ENCODE measurements at places on chromosomes 1 and 21.

DNA sequence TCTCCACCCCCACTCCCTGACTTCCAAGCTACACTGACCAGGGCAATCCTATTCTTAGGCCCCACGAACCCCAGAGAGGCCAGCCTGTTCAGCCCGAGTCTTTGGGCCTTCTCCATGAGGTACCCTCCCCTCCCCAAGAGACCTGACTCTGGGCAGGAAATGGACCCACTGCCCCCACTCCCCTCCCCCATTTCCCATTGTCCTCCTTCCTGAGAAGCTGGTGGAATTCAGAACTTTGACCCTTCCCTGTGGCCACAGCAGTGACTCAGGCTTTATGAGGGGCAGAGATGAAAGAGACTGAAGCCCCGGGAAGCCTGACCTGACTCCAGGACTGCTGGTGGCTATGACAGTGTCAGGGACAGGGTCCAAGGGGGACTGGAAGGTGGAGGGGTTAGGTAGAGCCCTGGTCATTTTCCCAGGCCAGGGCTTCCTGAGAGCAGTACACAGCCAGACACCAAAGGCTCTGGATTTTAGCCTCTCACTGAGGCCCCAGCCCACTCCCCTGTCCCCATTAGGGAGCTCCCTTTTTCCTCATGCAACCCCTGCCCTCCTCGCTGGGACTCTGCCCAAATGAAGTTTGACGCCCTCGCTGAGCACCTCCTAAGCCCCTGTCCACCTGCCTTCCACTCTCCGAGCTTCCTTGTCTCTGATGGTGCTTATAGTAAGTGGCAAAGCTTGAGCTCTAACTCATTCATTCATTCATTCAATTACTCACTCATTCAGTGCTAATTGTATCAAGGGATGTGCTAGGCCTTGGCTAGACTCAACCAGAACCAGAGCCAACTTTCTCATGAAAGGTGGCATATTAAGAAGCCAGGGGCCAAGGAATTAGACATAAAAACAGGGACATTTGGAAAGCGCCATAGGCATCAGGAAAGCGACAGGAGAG lies 3.0 kb downstream of the CRYBG2 start:
- no peak for DNase-seq

DNA sequence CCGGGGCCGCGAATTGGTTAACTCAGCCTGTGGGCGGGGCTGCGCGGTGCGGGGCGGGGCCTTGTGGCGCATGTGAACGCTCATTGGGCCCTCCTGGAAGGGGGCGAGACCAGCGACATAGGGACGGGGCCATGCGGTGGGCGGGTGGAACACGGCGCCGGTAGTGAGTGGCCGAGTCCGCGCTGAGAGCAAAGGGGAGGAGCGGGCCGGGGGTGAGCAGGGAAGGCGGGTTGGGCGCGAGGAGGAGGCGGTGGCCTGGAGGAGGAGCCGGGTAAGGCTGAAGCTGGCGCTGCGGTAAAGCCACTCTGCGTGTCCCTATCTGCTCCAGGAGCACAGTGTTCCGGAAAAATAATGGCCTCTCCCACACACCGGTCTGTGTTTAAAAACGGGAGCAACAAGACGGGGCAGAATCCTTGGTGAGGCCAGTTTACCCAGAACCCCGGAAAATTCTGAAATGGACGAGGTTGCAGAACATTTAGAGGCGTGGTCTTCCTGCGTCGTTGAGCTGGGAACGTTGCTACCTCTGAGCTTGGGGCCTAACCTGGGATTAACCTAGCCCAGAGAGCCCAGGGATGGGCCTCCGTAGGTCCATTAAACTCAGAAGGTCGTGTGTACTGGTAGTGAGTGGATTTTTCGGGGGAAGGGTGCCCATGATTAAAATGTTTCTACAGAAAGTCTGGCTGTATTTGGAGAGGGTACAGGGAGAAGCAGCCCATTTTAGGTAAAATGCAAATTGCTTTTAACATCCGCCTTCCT lies 532 bp upstream of the CTNNBIP1 start:
- peak; percentile 100 for DNase-seq

- DNase-seq: no peak
Observed at GRCh38 chr1:172845865-172846264, 187.0 kb downstream of the FASLG start.

DNA sequence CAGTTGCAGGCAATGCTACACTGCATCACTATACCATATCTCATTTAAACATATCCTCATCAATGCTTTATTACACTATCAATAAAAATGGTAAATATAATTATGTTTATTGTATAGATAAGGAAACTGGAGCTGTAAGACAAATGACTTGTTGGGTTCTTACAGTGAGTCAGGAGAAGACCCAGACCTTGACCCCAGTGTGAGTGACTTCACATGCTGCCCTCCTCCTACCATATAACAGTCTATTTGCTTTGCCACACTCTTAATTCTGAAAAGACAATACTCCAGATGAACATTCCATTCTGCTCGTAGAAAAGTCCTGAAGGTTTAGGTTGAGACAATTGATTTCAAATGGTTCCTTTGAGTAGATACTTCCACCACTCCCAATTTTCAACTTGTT lies 550.5 kb downstream of the PLPP3 start:
- DNase-seq: no peak

DNA sequence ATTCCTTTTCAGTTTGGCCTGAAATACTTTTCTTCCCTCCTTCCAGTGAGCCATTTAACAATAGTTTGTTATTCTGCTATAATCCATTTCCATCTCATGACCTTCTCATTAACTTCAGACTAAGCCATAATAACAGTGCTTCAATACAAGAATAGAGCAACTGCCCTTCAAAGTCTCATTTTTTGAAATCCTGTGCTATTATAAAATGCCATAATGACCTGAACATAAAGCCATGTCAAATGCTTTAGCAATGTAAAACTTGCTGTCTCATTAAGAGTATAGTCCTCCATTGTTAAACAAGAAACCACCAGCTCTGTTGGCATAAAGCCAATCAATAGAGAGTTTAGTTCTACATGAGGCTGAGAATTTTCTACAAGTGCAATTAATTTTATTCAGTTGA lies 9.6 kb upstream of the PIGK start:
- DNase-seq: no peak

DNA sequence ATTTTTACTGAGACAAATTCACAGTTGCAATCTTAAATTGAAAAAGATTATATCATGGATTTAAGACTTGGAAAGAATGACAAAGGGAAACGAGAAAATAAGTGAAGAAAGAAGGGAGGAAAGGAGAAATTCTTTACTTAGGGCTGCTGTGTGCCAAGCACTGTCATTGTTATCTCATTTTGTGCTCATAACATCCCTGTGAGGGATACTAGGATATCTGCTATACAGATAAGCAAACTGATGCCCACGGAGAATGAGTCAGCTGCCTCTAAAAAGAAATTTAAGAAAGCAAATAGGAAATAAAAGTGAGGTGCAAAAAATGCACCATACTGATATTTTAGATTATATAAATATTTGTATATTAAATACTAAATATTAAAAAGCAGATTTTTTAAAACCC lies 183.6 kb upstream of the NR5A2 start:
- DNase-seq: no peak

DNA sequence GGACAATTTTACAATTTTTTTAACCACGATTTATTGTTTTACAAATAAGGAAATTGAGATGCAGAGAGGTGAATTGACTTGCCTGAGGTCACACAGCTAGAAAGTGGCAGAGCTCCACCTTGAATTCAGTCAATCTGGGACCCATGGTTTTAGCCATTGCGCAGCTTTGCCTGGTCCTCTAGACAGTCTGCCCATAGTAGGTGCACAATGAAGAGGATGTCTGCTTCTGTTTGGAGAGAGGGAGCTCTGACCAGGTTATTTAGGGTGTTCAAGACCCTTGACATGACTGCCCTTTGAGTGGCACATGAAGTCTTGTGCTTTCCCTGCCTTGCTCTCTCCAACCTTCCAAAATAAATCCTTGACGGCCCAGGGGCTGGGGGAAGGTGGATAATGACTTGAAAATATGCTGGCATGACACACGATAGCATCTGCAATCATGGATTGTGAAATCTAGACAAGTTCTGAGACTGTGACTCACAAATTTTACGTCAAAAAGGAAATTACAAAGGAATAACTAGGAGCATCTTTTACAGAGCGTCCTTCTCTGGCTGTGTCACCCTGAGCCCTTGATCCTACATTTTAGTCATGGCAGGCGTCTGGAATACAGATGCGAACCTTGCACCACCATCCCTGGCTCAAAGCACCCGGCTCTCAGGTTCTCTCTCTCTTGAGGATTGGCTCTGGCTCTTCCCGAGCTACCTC lies 26.2 kb upstream of the ID3 start:
- DNase-seq: no peak

- no peak for DNase-seq
Observed at GRCh38 chr1:163084330-163084729, 15.2 kb downstream of the RGS4 start.

DNA sequence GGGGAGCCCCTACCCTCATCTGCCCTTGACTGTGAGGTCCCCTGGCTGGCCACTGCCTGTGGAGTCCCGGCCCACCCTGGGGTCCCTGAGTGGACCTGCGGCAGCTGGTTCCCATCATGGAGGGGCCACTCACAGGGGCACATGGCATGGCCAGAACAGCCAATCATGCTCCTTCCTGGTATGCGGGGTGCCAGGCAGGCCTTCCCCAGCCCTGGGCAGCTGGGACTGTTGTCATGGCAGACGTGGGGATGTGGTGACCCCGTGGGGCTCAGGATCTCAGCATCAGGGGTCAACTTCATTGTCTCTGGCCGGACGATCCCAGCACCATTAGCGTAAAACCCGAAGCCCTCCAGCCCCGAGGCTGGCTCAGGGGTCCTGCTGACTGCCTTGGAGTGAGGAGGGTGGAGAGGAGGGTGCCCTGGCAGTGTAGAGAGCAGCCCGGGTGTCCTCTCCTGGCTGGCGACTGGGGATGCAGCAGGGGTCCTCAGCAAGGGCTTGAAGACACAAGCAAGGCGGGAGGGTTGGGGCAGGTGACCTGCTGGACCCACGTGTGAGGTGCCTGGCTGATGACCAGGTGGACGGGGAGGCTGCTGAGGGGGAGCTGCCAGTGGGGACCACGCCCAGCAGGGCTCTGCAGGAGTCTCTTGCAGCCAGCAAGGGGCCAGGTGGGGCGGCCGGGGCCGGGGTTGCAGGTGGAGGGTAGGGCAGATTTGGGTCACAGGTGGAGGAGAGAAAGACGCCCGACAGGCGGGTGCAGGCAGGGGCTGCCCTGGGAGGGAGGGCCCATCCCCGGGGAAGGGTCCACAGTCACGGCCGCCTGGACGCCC lies 45.1 kb downstream of the TRIM11 start:
- DNase-seq: no peak

GRCh38 chr1:47487850-47488450 lies 50.1 kb downstream of the FOXD2 start:
- no peak for DNase-seq

GRCh38 chr1:11286735-11287410 lies 13.9 kb downstream of the UBIAD1 start:
- DNase-seq: no peak

DNA sequence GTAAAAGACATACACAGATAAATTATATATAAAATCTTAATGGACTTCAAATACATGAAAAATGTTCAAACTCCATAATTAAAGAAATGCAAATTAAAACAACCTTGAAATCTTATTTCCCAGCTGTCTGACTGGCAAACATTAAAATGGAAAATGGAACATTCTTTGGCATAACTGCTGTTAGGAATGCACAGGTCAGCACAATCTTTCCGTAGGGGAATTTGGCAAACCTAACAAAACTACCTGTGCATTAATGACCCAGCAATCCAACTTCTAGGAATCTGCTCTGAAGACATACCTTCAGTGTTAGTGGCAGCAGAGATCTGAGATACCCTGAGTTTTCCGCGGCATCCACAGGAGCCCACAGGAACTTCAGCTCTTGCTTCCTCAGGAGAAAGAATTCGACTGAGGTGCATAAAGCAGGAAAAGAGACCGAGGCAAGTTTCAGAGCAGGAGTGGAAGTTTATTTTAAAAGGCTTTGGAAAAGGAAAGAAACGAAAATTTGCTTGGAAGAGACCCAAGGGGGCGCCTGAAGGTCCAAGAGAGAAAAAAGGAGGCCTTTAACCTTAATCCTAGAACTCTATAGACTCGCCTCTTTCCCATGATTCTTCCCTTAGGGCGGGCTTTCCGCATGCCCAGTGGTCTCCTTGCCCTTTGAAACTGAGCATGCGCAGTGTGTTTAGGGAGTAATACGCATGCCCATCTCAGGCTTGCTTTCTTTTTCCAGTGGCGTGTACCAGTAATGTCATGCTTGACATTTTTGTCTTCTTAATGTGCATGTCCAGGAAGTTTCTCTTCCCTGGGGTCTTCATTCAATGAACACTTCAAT lies 24.8 kb downstream of the LYPD8 start:
- DNase-seq: no peak

DNA sequence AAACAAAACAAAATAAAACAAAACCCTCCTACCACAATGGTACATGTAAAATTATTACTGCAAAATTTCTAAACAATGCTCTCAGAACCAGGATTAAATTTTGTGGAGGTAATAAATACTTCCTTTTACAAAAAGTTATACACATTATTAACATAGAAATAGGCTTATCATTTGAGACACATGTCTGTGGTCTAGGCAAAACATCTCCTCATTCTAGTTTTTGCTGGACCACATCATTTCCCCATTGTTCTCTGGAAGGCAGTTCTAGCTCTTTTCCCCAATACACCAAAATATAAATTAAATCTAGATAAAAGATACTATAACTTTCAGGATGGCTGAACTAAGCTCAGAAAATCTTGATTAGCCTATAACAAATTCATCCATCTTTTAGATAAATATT lies 18.4 kb downstream of the EXTL2 start:
- DNase-seq: no peak

GRCh38 chr1:207806531-207807325 lies 54.9 kb downstream of the CD46 start:
- no peak for DNase-seq

DNA sequence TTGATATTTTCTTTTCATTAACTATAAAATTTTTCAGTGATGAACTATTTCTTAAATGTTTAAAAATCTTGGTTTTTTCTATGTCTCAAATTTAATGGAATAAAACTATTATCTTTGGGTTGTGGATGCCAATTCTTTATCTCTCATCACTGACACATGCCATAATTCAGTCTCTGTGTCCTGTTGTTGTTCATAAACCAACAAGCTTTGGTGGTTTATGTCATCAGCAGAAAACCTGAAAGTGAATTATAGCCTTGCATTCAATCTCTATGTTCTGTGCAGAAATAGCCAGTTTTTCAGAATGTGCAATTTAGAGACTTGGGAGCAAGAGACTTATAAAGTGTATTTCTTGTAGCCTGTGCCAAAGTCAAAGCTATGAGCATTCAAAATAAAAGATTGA lies 462.6 kb upstream of the ADGRL4 start:
- DNase-seq: no peak

GRCh38 chr1:241531195-241532161 lies 700 bp upstream of the KMO start:
- no peak for DNase-seq

GRCh38 chr1:80892539-80892938 lies 908.2 kb upstream of the ADGRL2 start:
- no peak for DNase-seq

DNA sequence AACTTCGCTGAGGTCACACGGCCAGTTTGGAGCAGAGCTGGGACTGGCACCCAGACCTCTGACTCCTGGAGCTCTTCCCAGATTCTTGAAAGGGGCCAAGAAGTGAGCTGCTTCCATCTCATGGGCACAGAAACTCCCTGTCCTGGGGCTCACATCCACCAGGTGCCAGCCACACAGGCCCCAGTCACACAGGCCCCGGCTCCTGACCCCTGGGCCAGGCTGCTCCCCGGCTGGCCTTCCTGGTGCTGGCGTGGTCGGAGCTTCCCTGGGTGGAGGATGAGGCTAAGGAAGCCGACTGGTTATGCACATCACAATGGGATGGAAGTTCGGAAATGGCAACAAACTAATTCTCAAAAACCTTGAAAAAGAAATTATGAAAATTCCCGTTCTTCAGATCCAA lies 3.0 kb upstream of the GABRD start:
- no peak for DNase-seq

GRCh38 chr1:234881893-234882771 lies 246.5 kb downstream of the TOMM20 start:
- DNase-seq: no peak
